ENCODE measurements at places on chromosomes 4 and X.
A peak's percentile ranks its signal among the peaks of the same experiment; 100 is the strongest.

- DNase-seq = peak; percentile 81
Measured at GRCh38 chr4:114077610-114078009, 98.2 kb upstream of the ARSJ start.

DNA sequence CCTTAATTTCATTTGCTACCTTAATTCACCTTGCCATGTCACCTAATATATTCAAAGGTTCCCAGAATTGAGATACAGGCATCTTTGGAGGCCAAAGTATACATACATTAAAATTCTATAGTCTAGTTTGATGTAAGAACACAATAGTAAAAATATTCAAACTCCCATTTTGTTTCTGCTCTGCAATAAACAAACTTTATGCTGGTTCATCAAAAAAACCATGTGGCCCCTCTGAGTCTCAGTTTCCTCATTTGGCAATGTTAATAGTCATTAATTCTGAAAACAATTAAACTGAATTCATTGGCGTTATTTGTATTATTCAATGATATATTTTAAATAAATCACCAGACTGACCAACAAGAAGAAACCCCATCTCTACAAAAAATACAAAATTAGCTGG lies 639.4 kb upstream of the INTU start:
- DNase-seq = no peak

GRCh38 chr4:71167083-71167482 lies 171.7 kb upstream of the SLC4A4 start:
- DNase-seq = no peak

GRCh38 chrX:15714529-15714928 lies 23.5 kb upstream of the CA5B start:
- no peak for DNase-seq

- no peak for DNase-seq
Measured at GRCh38 chrX:125293850-125294780, 25.6 kb upstream of the TEX13C start.

- no peak for DNase-seq
Measured at GRCh38 chrX:43083016-43083415, 305.1 kb upstream of the PPP1R2C start.

GRCh38 chrX:150513544-150513943 lies 54.9 kb upstream of the MTM1 start:
- DNase-seq = no peak

DNA sequence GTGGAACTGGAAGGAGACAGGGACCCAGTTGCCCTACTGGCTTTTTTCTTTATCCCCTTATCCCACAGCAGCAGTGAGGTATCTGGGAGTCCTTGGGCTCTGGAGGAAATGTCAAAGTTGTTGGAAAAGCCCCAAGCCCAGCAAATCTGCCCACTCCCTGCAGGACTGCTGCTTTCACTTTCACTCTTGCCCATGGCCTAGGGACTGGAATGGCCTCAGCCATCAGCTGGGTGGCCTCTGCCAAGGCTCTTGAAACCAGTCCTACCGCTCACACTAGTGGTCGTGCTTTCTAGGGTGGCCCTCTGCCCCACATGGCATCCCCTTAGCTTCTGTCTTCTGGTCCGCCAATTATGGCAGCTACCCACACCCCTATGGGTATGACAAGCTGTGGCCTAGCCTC lies 9.7 kb upstream of the RHOXF1 start:
- DNase-seq = no peak

DNA sequence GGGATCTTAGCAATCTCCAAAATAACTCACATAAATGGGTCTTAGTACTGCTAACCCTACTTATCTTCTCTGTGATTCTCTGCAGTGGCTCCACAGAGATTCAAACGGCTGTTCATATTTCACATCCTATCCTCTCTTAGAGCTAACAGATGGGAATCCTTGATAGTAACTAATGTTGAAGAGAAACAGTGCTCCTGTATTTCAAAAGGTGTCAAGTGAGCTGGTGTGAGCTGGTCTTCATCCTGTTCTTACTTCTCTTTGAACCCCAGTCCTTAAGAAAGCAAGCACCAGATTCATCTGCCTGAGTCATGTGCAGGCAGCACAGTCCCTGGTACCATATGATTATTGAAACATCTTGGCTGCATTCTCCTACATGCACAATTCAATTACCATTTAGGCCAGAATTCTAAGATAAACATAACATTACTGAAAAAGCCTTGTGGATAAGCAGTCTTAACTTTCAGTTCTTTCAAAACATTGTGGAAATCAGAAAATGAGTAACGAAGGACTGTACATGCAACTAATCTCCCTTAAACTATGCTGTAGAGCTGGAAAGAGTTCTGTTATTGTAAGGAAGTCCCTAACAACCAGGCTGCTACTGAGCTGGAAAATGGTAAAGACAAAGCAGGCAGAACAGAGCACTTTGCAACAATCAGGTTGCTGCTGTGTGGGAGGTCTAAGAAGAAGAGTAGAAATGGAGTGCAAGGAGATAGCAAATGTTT lies 153.1 kb downstream of the NPNT start:
- peak; percentile 49 for DNase-seq

- no peak for DNase-seq
Measured at GRCh38 chrX:37946197-37946596, 60.2 kb upstream of the SYTL5 start.

DNA sequence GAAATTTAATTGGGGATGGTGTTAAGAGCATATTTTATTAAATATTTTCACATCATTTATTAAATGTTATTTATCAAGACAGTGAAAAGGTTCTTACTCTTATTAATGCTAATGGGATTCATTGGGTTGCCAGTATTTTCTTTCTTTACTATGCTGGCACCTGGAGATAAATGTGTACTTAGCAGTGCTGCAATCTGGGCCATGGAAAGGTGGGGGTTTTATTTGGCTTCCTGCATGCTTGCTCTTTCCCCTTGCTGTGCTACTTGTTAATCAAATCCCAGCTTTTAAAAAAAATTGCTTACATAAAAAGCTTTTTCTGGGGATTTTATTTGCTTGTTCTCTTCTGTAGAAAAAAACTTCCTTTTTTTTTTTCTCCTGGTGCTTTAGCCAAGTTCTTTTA lies 48.3 kb downstream of the ZAR1 start:
- DNase-seq = peak; percentile 2

DNA sequence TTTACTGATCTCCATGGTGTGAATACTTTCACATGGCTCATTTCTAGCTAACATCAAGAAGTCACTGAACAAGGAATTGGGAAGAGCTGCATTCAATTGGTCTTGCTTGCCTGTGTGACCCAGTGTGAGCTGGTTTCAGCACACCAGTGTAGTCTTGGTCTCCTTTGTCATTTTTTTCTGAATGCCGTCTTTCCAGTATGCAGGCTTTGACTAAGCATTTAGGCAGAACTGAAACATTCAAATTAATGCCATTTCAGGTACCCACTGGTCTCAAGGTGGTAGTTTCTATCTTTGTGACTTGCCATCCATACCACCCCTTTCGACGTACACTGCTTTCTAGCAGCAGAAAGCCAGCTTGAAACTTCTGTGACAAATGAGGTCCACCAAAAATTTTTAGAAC lies 550.5 kb upstream of the BOD1L1 start:
- DNase-seq = no peak

GRCh38 chrX:37405956-37406355 lies 56.8 kb downstream of the PRRG1 start:
- peak; percentile 66 for DNase-seq

- DNase-seq = no peak
Measured at GRCh38 chr4:24321616-24322015, 262.7 kb downstream of the DHX15 start.

- DNase-seq = no peak
Measured at GRCh38 chrX:29922607-29923006, 292.8 kb upstream of the MAGEB2 start.

- DNase-seq = peak; percentile 72
Measured at GRCh38 chr4:75995727-75996126, 5.0 kb upstream of the SDAD1 start.

DNA sequence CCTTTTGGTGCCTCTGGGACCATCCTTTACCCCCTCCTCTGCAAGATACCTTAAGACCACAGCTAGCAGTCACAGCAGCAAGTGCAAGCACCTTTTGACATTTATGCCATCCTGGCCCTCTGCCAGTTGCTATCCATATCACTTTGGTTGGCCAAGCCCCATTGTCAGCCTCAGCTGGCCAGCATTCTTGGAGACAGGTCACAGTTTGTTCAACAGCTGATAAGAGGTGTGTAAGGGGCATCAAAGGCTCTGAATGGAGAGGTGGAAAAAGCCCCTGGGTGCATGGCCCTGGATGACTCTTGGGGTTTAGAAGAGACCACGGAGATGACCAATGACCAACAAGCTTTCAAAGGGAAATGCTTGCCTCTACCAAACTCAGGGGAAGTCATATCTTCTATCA lies 133.6 kb upstream of the MAMLD1 start:
- no peak for DNase-seq

DNA sequence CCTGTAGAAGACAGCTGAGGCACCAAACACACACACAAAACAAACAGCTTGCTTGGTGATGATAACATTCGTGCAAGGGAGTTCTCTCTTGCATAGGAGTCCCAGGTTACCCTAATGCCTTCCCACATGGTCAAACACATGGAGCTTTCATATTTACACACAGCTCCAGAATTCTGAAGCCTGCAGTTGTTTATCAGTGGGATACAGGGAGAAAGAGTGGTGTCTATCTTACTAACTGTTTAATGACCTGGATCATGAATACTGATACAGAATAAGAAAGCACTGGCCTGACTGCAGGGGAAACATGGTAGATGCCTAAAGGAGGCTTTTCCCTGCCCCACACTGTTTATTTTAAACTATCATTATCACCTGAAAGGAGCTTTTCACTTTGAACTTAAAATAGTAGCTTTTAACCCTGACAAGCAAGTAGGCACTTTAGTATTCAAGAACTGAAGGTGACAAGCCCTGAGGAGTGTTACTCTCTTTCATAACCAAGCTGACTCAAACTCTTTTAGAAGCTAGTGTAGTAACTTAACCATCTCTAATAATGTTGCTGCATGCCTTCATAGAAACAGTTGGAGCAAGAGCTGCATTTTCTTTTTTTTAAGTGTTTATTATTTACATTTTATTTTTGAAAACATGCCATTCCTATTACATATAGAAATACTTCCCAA lies 15.6 kb downstream of the TET2 start:
- no peak for DNase-seq

GRCh38 chrX:145817331-145818185 lies at the start of gene SLITRK2:
Gene SLITRK2 (plus strand): TSS chrX:145817829. CDS start chrX:145822426, 4,597 bp downstream.
- DNase-seq = no peak

GRCh38 chrX:39591099-39591498 lies 506.7 kb downstream of the BCOR start:
- no peak for DNase-seq

DNA sequence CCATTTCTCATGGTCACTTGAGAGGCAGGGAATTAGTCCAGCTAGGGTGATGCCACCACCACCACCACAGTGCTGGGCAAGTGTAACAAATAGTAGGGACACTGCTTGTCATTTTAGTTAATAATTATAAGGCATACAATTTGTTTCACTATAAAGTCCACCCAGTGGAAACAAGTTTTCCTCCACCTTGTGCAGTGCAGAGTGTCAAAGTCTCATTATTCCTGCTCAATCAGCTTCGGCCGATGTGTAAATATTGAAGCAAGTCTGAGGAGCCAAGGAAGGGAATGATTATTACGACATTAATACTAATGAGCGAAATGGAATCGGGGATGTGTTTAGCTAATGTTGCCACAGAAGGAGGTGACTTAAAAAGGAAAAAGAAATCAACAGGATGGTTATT lies 340.4 kb downstream of the NKX6-1 start:
- DNase-seq = no peak

DNA sequence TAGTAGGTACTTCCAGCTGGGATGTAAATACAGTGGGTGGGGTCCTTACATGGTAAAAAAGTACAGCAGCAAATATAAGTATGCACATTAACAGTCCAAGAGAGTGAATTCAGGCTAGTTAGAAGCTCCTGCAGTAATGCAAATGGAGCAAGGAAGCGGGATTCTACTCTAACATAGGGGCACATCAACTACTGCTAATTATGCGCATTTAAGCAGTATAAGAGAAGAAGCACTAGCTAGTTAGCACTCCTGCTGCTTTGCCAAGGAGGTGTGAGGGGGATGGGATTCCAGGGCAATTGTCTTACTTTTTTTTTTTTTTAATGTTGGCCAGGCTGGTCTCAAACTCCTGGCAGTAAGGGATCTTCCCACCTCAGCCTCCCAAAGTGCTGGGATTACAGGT lies 284.1 kb downstream of the CHIC1 start:
- no peak for DNase-seq

DNA sequence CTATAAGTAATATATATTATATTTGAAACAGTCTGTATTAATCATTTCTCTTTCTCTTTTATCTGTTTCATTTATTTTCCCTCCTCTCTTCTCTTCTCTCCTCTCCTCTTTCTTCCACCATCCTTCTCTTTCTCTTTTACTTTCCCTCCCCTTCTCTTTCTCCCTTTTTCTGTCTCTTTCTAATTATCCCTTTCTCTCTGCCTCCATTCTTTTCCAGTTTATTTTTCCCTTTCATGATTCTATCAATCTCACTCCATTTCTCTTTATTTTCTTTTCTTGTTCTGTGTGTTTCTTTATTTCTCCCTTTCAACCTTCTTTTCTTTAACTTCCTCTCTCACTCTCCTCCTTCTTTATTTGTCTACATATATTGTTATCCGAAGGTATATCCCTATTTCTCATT lies 399.8 kb upstream of the POU3F4 start:
- no peak for DNase-seq

- DNase-seq = peak; percentile 15
Measured at GRCh38 chr4:89305712-89306437, 1.7 kb downstream of the GPRIN3 start.

- no peak for DNase-seq
Measured at GRCh38 chrX:46311581-46312120, 233.6 kb downstream of the ZNF674 start.

DNA sequence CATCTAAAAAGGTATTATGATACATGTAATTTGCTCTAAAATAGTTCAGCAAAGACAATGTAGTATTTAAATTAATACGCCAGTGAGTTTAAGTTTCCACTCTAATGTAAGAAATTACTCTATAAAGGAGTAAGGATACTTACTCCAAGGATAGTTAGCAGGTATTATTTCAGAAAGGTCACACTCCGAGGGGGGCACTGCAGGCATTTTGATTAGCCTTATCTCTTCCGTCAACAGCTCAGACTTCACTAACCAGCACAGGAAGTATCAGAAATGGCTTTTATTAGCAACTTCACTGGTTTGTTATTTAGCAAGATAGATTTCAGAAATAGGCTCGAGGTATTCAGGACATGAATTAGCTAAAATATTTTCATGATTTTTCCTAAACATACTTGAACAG lies 127.0 kb downstream of the COX18 start:
- no peak for DNase-seq

GRCh38 chrX:9816084-9816700 lies 30.0 kb downstream of the SHROOM2 start:
- DNase-seq = no peak

- no peak for DNase-seq
Measured at GRCh38 chr4:3683744-3684421, 82.3 kb upstream of the ADRA2C start.
